ENCODE measurements at places on chromosomes 1 and 21.

- DNase-seq: no peak
These were observed 112.9 kb downstream of the MAB21L3 start for GRCh38 chr1:116224111-116224510.

DNA sequence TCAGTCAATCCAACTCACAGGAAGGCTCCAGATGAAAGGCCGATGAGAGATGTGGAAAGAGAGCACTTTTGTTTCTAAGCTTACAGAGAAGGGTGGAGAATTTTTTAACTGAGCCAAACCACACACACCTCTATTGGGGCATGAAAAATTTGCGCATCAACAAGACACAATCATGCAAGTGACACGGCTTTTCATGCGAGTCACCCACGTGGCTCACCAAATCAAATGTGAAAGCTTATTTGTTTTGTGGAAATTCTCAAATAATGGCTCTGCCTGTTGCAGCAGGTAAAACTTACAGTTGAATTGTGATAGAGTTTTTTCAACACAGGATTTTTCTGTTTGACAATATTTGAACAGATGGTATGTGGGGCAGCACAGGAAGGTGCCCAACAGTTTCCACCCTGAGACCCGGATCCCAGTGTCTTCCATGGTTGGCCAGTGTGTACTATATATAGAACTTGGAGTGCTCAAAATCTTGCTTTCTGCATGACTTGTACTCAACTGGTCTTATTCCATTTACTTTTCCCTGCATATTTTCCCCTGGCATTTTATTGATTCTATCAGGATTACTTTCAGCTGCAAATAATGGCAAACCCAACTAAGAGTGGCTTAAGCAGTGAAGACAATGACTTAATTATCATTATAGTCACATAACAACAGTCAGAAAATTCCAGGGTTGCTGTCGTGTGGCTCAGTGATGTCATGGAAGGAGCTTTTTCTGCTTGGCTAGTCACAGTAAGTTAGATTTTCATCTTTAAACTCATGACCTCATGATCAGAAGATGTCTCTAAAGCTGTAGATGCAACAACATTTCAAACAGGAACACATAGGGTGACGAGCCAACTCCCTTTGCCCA lies 90.6 kb upstream of the SIM2 start:
- DNase-seq: no peak

DNA sequence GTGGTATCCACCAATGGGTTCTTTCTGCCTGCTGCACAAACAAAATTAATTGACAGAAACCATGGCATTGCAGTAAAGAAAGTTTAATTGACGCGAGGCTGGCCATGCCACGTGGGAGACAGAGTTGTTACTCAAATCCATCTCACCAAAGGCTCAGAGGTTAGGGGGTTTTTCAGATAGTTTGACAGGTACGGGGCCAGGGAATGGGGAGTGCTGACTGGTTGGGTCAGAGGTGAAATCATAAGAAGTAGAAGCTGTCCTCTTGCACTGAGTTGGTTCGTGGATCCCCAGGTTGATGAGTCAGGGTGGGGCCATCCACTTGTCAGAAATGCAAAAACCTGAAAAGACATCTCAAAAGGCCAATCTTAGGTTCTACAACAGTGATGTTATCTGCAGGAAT lies 941 bp upstream of the TBCE start:
- no peak for DNase-seq

DNA sequence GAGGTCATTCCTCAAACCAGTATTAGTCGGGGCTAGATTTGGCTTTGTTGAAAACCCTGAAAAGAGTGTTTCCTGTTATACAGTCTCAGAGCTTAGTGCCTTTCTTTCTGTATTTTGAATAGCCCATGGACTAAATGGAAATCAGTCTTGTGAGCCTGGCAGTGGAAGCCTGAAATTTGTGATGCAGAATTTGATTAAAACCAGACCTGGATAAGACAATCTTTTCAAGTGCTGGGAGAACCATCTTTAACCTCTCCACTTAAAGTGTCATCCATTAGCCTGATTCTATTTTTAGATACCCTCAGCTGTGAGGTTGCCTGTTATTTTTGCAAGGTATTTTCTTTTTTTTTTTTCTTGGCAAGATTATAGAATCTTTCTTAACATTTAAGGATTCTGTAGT lies 19.5 kb downstream of the ACTN2 start:
- DNase-seq: no peak

DNA sequence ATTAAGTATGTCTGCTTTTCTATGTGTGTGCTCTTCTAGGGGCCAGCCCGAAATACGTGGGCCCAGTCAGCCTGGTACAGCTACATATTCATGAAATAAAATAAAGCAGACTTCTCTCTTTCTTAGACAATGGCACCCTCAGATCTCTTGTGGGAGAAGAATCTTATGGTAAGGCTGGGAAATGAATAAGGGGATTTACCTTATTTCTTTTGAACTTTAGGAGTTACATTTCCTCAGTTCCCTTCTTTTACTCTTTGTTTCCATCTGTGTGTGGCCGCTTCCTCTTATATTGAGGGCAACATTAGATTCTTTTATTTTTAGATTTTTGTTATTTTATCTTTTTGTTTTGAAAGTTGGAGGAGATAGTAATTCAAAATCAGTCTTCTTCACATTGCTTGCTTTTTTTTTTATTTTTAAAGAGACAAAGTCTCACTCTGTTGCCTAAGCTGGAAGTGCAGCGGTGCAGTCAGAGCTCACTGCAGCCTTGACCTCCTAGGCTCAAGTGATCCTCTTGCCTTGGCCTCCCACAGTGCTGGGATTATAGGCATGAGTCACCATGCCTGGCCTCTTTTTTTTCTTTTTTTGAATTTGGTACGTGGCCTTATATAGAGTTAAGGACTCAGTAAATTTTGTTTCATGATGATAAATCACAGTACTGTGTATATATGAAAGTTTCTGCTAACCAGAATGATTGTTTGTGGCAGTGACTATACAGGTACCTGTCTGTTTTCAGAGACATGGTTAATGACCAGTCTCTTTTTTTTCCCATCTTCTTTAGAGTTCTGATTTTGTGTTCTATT lies 9.1 kb downstream of the LAMC1 start:
- DNase-seq: no peak

DNA sequence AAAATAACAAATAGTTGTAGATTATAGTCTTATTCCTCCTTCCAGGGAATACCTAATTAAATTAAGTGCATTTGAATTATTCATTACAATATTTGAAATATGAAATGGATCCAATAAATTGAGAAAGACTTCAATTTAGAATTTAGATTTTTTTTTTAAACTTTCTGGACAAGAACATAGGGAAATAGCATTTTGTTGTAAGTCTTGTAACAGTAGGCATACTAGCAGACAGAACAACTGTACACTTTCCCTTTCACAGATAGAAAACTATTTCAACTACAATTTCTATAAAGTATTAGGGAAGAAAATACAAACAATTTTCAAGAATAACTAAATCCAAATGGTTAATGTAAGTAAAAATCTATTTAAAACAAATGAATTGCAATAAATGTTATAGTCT lies 577.5 kb downstream of the USP25 start:
- no peak for DNase-seq

DNA sequence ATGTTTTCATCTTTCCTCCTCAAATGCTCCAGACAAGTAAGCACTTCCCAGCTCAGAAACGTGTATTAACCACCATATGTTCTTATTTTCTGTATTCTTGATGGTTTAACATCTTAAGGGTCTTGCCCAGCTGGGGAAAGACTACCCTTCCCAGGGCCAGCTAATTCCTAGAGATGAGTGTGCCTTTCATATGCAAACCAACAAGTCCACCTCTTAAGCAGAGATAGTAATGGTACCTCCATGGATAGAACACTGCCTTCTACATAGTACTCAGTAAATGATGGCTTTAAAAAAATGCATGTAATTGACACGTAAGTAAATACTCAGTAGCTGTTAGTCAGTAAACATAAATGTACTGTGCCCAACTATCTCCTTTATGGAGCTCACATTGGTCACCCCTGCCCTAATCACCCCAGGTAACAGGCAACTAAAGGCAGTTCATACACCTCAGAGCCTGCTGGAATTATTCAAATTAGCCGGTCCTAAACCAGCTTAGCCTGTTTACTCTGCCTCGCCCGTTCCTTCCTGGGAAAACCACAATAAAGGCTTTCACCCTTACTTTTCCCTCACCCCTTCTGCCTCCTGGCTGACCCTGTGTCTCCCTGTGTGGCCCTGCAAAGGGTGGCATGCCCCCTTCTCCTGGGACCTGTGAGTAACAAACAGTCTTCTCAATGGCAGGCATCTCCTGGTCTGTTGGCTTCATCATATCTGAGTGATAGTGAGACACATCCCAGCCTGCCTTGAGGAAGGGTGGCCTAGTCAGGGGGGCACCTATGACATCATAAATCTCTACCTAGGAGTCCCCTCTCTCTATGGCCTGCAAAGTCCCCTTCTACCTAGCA lies 40.1 kb upstream of the KLHDC7A start:
- no peak for DNase-seq

DNA sequence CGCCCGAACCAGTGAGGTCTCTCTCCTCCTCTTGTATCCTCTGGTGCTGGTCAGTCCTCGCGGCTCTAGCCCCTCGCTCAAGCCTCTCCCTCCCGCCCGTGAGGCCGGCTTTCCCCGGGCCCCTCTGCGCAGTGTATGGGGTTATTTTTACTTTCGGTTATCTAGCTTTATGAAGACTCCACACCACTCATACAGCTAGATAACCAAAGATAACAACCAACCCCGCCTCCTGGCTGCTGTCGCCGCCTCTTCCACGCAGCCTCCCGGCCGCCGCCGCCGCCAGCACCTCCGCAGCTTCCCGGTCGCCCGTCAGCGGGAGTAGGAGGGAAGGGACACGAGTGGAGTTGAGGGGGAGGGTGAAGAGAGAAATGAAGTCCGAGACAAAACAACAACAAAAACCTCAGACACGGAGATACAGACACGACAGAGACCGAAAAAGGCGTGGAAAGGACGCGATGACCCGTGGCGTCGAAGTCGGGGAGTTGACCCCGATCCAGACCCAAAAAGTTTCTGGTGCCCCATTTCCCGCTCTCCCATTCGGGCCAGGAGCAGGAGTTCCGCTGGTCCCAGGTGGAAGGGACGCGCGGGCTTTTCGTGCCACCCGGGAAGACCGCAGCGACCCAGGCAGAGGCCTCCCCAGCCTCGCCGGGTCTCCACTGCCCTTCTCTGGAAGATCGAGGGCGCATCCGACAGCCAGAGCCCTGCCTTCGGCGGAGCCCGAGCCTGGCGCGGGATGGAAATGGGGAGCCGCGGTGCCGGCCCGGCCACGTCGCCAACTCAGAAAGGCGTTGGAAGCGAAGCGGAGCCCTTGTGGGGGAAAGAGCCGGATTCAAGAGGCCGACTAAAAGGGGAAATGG lies 51.4 kb downstream of the RHBG start:
- no peak for DNase-seq

- DNase-seq: no peak
These were observed 29.9 kb downstream of the MAP10 start for GRCh38 chr1:232835166-232835565.

- DNase-seq: no peak
These were observed 24.4 kb downstream of the C1orf141 start for GRCh38 chr1:67110352-67110751.

DNA sequence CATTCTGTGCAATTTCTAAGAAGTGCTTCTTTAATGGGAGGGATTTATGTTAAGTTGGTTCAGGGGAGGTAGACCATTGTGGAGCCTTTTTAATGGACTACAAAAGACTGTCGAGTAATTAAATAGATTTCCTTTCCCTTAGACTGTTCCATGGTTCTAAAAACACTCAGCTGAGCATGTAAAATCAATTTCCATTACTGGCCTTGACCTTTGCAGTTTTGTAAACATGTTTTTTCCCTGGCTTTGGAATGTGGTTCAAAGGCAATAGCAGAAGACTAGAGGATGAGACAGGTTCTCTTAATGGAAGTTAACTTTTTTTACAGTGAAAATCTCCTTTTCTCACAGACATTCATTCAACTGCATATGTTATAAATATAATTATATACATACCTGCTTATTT lies 37.6 kb upstream of the BTG3 start:
- no peak for DNase-seq

GRCh38 chr1:89606227-89606980 lies 26.5 kb upstream of the LRRC8C start:
- DNase-seq: no peak

- no peak for DNase-seq
These were observed 250.3 kb downstream of the PTPRC start for GRCh38 chr1:198889101-198889500.

GRCh38 chr1:61299463-61299862 lies 217.1 kb downstream of the NFIA start:
- no peak for DNase-seq

DNA sequence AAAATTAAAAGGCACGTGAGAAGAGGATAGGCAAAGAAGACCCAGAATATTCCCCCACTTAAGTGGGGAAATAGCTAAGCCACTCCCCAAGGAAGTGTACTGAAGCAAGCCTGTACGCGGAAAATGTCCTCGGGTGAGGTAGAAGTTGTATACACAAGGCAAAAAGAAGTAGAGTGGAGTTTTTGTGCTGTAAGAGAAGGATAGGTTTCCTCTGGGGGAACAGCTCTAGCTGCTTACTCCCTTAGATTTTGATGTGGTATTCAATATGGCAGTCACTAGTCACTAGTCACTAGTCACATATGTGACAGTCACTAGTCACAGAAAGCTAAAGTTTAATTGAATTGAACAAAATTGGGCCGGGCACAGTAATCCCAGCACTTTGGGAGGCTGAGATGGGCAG lies 7.6 kb downstream of the TXNIP start:
- no peak for DNase-seq

DNA sequence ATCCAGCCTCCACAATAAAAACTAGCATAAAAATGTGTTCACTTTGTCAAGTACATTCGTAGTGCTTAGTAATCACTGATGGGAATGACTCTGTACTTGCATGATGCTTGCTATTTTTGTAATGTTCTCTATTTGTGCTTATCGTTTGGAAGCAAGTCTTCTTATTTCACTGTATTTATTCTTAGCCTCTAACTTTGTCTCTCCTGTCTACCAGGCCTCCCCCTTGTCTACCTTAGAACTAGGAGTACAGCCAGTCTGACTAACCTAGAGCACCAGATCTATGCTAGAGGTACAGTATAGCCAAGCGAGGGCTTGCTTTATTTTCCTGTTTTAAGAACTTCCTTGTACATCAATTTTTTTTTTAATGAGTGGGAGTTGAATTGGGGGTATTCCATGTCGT lies 108.2 kb downstream of the VPS13D start:
- no peak for DNase-seq

DNA sequence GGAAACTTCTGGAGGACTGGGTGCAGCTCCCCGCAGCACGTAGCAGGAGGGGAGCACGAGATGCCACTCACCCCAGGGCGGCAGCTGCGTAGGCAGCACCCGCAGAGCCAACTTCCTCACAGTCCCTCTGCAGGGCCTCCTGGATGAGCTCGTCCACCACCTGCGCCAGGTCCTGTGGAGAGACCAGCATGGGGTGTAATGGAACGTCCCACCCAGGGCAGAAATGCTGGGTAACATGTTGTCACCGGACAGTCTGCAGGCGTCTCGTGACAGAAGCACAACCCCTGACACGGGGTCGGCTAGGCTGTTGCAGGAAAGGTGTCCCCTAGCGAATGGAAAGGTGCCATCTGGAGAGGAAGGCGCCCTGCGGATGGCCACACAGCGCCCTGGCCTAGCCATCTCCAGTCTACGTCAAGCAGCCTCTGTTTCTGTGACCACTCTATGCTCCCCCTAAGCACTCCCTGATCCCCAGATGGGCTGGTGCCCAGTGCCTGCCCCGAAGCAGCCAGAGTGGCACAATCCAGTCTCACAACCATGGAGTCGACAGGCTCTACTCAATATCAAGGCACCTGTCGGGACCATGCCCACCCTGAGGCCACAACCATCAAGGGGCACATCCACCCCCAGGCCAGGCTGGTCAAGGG lies 21.2 kb downstream of the MCM3AP start:
- DNase-seq: no peak

GRCh38 chr1:20640183-20640597 lies 6.9 kb downstream of the PINK1 start:
- no peak for DNase-seq

GRCh38 chr1:198467342-198467741 lies 73.1 kb downstream of the ATP6V1G3 start:
- DNase-seq: no peak
